ENCODE measurements at places on chromosomes 5 and 9.
A peak's percentile ranks its signal among the peaks of the same experiment; 100 is the strongest.

- no peak for DNase-seq
Measured at GRCh38 chr5:36982146-36982545, 105.6 kb downstream of the NIPBL start.

DNA sequence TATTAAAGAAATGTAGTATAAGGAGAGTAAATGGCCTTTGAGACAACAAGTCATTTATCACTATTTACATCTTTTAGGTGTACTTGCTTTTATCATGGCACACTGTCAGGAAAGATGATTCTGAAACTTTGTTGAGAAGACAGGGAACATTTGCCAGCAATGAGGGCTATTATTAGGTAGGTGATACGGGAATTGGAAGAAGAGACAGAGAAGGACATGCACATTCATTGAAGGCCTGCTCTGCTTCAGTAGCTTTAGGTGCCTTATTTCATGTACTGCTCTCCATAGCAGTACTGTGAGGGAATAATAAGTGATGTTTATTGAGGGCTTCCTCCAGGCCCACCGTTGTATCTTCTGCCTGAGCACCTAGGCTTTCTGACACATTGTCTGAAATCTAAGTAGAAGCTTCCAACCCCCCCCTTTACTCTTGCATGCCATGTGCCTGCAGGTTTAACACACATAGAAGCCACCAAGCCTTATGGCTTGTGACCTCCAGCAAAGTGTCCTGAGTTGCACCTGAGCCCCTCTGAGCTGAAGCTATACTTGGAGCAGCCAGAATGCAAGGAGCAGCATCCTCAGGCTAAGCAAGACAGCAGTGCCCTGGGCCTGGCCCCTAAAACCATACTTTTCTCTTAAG, 275.2 kb upstream of the VLDLR start:
- no peak for DNase-seq

GRCh38 chr9:136255166-136255538, 9.5 kb upstream of the QSOX2 start:
- DNase-seq, result no peak

DNA sequence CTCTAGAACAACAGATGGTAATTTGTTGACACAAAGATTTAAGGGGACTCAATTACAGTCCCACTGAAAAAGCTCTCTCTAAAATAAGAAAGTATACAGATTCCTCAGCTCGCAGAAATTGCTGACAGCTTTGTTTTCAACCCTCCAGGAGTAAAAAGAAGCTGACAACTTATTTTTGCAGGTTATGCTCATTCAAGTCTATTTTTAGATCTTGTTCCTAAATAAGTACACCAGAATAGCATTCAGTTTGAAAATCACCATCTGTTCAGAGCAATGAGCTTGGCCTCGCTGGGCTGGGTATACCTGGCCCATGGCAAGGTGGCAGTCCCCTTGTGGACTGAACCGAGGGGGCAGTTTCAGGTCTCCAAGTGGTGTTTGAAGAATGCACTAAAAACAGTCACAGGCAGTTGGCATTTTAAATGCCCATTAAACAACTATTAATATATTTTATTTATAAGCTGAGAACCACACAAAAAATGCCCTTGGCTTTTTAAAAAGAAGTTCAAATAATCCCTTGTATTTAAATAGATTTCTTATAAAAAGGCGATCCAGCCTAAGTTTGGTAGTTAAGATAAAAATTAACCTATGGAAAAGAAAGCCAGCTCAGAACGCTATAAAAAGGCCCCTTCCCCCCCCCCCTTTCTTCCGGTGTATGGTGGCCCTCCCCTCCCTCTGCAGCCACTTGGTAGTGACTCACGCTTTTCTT, 169.2 kb downstream of the AUH start:
- peak; percentile 34 for DNase-seq

DNA sequence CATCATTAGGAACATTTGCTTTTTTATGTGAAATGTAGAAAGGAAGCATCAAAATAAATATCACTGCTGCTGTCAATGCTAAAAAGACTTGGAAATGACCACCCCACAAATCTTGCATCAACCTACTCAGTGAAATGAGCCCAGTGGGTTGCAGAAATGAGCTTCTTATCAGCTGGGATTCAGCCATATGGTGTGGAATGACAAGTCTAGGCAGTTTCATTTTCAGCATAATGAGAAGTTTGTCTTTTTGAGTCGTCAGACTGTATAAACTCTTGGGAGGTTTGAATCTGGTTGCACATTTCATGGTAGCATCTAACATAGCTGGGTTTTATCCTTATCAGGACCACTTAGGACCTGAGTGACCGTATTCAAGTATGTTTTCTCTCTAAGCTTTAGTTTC, 251.1 kb upstream of the PPP1R2B start:
- no peak for DNase-seq

GRCh38 chr5:118863345-118863744, 125.0 kb downstream of the DTWD2 start:
- no peak for DNase-seq

GRCh38 chr5:138653502-138653901, 78.3 kb upstream of the HSPA9 start:
- DNase-seq, result no peak
